ENCODE measurements at places on chromosomes 11 and 22.

DNA sequence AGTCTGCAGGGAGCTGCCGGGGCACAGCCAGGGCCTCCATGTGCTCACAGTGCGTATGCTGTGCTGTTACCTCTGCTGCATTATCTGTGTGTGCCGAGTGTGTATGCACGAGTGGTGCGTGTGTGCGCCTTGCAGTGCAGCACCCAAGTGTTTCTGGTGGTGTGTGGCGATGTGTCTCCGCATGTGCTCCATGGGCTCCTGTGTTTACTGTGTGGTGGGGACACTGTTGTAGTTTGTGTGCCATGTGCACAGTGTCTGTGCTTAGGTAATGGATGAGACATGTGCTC, 31.4 kb downstream of the KCNC1 start:
- DNase-seq: no peak

DNA sequence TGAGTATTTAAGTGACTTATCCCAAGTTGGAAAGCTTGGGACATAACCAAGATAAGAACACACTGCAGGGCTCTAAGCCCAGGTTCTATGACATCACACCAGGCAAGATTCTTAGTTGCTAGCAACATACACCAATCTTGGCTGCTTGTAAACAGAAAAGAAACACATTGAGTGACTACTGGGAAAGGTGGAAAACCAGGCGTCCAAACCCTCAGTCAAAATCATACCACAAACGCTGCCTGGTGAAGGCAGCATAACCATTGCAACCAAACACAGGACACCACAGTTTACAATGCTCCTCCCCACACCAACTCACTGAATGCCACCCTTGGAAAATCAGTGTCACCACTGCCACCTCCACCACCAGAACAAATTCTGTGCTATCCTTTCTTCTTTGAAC, 379.9 kb downstream of the TTC28 start:
- no peak for DNase-seq

GRCh38 chr22:50714150-50714549, 23.9 kb upstream of the ACR start:
- no peak for DNase-seq

- DNase-seq: no peak
These were observed 42.7 kb downstream of the WEE1 start for GRCh38 chr11:9616042-9616675.

DNA sequence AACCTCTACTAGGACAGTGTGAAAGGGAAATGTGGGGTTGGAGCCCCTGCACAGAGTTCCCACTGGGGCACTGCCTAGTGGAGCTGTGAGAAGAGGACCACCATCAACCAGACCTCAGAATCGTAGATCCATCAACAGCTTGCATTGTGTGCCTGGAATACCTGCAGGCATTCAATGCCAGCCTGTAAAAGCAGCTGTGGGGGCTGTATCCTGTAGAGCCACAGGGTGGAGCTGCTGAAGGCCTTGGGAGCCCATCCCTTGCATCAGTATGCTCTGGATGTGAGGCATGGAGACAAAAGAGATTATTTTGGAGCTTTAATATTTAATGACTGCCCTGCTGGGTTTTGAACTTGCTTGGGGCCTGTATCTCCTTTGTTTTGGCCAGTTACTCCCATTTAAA, 46.3 kb downstream of the PGR start:
- DNase-seq: no peak

- no peak for DNase-seq
These were observed 113.3 kb upstream of the FAT3 start for GRCh38 chr11:92111287-92111686.

DNA sequence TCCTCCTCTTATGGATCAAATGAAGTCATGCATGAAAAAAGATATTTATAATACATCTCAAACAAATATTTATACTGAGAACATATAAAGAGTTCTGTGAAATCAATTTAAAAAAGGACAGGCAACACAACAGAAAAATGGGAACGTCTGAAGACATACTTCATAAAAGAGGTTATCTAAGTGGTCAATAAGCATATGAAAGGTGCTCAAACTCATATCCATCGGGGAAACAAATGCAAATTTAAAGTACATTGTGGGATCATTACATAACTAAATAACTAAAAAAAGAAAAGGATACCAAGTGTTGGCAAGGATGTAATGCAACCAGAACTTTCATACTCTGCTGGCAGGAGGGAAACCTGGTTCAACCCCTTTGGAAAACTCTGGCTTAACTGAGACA, 22.3 kb downstream of the TPST2 start:
- DNase-seq: no peak

DNA sequence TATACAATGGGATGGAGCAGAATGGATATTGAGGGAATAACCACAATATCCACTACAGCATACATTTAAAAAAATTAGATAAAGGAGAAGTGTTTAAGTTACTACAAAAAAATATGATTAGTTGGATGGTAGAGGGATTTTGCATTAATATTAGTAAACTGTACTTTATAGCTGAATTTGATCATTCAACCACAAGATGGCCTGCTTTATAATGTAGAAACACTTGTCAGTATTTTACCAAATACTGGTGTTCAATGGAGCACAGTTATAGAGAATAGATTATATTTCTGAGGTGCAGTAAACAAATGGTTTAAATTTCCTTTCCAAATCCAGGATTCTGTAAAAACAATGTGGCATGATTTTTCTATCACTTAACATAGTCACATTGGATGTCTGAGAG, 818.8 kb upstream of the CHORDC1 start:
- no peak for DNase-seq

DNA sequence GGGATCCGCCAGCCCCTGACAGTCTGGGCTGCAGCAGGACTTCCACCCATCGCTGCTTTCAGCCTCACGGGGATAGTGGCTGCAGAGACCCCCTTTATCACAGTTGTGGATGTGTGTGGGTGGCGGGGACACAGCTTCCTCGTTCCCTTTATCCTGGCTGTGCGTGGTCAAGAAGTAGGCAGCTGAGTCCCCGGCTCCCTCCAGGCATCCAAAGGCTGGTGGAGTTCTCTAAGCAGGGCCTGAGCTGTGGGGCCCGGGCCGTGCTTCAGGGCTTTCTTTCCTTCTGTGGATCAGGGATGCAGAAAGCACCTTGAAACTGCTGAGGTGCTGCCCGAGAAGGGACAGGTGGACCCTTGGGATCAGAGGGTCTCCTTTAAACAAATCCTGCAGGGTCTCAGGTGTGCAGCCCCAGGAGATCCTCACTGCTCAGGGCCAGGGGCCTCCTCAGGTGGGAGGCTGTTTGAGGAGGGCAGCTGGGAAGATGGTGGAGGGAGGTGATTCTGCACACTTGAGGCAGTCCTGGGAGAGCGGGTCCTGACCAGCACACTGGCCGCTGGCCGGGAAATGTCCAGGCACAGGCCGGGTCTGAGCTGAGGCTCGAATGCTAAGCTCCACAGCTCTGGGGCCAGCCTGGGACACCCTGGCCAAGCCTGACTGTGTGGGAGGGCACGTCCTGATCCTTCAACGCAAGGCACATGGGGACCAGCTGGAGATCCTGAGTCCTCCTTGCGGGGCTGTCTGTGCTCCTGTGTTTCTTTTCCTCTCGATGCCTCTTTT, 1024.3 kb downstream of the BRD1 start:
- DNase-seq: no peak

DNA sequence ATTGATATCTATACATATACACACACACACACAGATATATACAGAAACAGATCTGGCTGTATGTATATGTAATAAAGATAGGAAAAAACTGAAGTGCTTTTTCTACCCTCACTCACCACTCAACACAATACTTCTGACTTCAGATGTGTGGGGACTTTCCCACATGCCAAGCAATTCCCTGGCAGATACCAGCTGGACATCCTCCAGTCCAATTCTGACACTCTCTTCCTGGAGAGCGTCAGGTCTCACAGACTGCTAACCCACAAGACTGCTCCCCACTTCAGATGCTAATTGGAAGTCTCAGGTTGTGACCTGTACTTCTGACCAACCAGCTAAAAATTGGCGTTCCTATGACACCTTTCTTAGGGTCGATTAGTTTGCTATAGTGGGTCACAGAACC, 140.6 kb downstream of the ATG16L2 start:
- DNase-seq: no peak

GRCh38 chr11:59224351-59224928, 11.7 kb upstream of the MPEG1 start:
- DNase-seq: no peak

GRCh38 chr11:33419924-33420323, 162.7 kb downstream of the HIPK3 start:
- no peak for DNase-seq

- no peak for DNase-seq
These were observed 84.9 kb downstream of the CSTPP1 start for GRCh38 chr11:47021527-47021818.

Data from activated naive CD4-positive, alpha-beta T cell (primary cell).